Urinary bladder (tissue), 4 donors: ENCODE measurements at places on chromosomes 12 and 14. TPM values are rescaled to one million over a fixed set of nuclear protein-coding genes. Genes with fewer than 3 reads are reported as not detected.

The TSHR gene
- 0.16 TPM for polyA plus RNA-seq

DNA sequence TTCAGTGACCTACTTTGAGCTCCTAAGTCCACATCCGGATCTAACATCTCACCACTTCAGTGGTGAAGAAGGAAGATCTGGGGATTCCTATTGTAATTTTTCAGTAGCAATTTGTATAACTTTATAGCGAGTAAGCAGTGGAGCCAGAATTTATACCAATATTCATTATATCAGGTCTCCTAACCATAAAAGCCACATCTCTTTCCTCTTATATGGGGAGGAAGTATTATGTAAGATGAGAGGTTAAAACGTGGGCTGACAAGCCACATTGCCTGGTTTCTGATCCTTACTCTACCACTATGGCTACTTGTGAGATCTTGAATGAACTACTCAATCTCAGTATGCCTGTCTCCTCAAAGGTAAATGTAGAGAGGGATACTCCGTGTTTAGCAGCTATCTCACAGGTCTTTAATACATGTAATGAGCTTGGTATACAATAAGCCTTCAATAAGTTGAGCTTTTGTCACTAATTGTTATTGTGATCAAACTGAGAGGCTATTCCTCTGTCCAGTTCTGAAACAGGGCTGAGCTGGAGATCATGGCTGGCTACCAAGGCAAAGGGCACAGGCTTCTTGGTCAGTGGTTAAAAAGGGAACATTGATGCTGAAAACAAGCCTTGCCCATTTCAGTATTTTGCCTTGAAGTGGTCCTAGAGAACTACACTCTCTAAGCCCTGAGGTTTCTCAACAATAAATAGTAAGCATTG, 3.3 kb upstream of the TMEM117 start:
- no peak for DNase-seq

DNA sequence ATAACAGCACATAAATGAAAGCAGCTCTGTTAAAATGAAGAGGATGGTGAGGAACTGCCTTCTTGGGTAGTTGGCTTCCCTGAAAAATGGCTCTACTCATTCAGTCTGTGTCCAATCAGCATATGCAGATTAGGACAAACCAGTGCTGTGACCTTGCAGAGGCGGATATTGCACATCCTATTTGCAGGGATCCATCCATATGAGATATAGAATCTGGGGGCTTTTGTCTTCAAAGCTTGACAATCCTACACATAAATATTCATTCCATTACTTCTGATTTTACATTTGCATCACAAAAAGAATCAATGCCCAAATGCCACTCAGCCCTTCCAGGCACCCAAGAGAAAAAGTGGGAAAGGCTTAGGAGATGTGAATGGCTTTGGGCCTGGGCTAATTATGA, 383.7 kb downstream of the EMP1 start:
- no peak for DNase-seq

DNA sequence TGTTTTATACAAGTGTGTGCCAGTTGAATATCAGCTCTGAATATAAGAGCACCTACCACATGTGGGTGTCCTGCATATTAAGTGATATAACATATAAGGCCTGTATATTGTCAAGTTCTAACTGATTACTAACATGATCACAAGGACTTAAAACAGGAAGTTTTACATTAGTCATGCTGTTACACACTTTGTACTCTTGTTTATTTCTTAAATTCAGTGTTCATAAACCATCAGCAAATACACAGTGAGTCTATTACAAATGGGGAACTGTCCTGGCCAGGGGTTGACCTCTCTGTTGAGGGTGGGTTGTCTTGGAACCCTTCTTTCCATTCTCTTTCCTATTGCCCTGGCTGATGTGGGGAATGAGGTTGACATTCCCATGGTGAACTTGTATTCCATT, 19.1 kb downstream of the HELB start:
- DNase-seq = no peak

DNA sequence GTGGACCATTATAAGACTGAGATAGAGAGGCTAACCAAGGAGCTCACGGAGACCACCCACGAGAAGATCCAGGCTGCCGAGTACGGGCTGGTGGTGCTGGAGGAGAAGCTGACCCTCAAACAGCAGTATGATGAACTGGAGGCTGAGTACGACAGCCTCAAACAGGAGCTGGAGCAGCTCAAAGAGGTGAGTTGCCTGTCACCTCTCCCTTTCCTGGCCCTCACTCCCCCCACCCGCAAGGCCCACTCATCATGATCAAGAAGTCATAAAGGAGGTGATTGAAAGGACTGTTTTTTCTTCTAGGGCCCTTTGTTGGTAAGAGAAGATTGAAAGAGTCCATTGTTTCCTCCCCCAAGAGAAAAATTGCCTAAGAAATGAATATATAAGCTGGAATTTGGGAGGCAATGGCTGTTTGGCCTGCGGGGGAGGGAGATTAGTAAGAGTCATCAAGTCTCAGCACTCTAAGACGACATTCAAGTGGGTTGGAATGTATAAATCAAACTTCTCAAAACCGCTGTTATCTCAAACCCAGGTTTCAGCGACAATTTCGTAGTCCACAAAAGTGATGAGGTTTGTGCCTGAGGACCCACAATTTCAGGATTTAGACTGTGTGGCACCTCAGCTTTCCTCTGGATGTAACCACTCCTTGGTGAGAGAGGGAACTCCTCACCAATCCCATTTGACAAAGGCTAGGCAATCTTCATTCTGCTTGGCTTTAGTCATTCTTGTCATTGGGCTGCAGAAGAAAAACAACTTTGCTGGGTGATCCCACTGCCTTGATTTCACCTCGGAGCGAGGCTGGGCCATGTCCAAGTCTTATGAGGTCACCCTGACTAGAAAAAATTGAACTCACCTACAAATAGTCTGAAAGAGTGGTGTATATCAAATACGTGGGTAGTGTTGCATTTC, 966 bp downstream of the BICD1 start:
- no peak for DNase-seq

GRCh38 chr12:65460063-65460462, 181.6 kb downstream of the MSRB3 start:
- DNase-seq = no peak

GRCh38 chr12:113861708-113862312, 104.3 kb downstream of the RBM19 start:
- DNase-seq = no peak

- no peak for DNase-seq
These were observed 16.2 kb downstream of the ACIN1 start for GRCh38 chr14:23078692-23079116.

GRCh38 chr14:36221112-36221511, 44.6 kb upstream of the PTCSC3 start:
- DNase-seq = no peak
